ENCODE measurements at places on chromosomes 1 and 21. TPM values are rescaled to one million over a fixed set of nuclear protein-coding genes. Genes with fewer than 3 reads are reported as not detected.

- no peak for DNase-seq
Observed at GRCh38 chr1:165628147-165628822, 2.7 kb upstream of the MGST3 start.

DNA sequence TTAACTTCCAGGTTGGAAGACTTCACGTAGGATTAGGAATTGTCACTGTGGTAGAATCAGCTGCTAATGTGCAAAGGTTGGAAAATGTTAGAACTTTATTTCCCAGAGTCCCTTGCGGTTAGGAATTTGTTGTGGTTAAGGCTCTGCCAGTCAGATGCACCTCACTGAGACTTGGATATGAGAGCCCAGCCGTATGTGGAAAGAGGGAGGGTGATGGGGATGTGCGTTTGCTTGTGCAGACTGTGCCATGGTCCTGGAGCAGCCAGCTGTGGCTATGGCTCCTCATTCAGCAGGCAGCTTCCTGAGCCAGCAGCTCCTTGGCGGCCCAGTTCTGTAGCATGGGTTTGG, 12.5 kb downstream of the S100A10 start:
- DNase-seq, result no peak

DNA sequence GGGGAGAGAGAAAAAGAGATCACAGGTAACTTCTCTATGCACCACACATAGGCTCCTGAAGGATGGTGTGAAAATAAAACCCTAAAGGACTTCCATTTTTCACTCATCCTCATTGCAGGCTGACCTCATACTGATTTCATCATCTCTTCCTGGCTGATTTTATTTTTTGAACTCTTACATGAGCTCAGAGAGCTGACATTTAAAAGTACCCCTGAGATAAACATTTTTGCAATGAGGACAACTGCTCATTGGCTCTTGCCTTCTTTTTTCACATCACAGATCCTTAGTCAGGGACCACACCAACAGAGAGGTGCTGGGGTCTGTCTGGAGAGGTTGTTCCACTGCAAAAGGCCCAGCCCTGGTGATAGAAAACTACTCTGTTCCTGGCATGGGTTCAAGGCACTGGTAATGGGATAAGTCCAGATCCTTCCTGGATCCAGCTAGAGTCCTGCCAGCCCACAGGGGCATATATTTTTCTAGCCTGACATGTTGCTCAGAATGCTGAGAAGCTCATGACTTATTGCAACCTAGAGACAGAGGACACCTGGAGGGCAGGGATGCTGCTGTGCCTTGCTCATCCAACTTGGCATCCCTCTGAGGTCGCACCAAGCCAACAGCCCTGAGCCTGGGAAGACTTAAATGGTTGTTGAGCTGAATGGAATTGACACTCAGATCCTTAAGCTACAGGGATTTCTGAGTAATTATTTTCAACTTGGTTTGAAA, 360.0 kb downstream of the HHAT start:
- no peak for DNase-seq

GRCh38 chr1:25042331-25043227, 112.5 kb upstream of the RUNX3 start:
- DNase-seq, result no peak

GRCh38 chr21:16137106-16137505, 407.3 kb downstream of the USP25 start:
- no peak for DNase-seq

The CAMSAP2 gene
- 9.2 TPM for polyA plus RNA-seq

The CZIB gene
- 88.6 TPM for polyA plus RNA-seq

The SYPL2 gene
- polyA plus RNA-seq, result 0.34 TPM

Measured in thymus (tissue), 14 donors.